ENCODE measurements at places on chromosomes 4 and X. TPM values are rescaled to one million over a fixed set of nuclear protein-coding genes. Genes with fewer than 3 reads are reported as not detected.

The WDR19 gene
- total RNA-seq: 32.9 TPM

The ASB9 gene
- 4.4 TPM for total RNA-seq

The MAGEE1 gene
- 2.6 TPM for total RNA-seq

The MAGEA8 gene
- total RNA-seq: not detected

The SPATA4 gene
- not detected for total RNA-seq

The TXLNG gene
- total RNA-seq: 12.1 TPM

The GPR119 gene
- total RNA-seq: not detected

The FGFR3 gene
- total RNA-seq: 32.1 TPM

The PKD2 gene
- total RNA-seq: 37.8 TPM

DNA sequence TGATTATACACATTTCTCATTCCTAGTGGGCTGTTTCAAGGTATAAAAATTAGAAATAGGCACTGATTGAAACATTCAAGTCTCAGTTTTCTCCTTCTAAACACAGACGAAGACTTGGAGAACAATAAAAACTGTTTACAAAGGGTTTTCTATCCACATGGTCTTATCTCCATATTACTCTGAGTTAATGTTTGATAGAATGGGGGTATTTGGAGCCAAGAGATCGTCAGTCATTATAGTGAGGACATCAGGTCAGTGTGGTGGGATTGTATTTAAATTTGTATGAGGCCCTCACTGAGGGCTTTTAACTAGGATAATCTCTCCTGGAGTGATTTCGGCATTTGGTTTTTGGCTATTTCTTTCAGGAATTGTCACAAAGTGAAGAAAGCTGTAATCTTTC lies 16.4 kb upstream of the DYNLT3 start:
- DNase-seq: no peak
- no peak overlapping the region for H3K27ac ChIP-seq
- no peaks in the 10 kb centered on the region for H3K4me1 ChIP-seq
- no peaks in the 10 kb centered on the region for H3K36me3 ChIP-seq
- no peak overlapping the region for H3K4me3 ChIP-seq

DNA sequence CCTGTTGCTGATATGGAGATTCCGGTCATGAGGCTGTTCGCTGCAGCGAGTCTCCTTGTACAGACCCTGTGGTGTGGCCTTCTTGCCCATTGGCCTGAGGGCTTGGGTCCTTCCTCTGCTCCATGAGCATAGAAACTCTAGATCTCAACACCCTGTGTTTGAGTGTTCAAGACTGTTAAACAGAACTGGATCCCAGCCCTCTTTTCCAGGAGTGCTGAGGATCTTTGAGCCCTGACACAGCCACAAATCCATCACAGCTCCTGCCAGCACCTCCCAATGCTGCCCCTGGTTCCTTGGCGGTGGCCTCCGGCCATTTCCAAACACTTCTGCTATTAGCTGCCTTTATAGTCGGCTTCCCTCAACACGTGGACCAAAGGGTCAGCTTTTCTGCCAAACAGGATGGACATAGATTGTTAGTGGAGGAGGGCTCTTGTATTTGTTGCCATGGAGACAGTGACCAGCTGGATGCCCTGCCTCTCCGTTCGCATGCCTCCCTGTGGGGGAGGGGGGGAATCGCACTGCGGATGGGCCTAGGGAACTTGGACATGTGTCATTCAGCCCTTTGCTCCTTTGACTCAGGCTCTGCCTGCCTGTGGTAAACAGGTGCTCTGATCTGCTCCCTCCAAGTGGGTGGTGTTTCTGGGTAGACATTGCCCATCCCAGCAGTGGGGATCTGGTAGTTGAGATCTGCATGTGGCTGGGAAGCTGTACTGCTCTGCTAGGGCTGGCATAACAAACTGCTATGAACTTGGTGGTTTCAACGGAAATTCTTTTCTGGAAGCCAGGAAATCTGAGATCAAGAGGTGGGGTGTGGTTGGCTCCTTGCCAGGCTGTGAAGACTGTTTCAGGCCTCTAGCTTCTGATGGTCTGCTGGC lies 6.9 kb upstream of the WDR1 start:
- H3K36me3 ChIP-seq: no peaks in the 10 kb centered on the region
- no peak for DNase-seq
- H3K27ac ChIP-seq: peak overlapping the region; percentile 37
- peaks cover 20% of the 10 kb centered on the region for H3K4me1 ChIP-seq
- no peak overlapping the region for H3K4me3 ChIP-seq

- no peaks in the 10 kb centered on the region for H3K4me1 ChIP-seq
- H3K27ac ChIP-seq: peak overlapping the region; percentile 74
- H3K36me3 ChIP-seq: no peaks in the 10 kb centered on the region
- no peaks in the 10 kb centered on the region for H3K27me3 ChIP-seq
- H3K4me3 ChIP-seq: no peak overlapping the region
- DNase-seq: no peak
Measured at GRCh38 chrX:124194901-124195300, 137.6 kb upstream of the TEX13D start.

- no peaks in the 10 kb centered on the region for H3K4me1 ChIP-seq
- DNase-seq: no peak
- H3K27me3 ChIP-seq: no peaks in the 10 kb centered on the region
Measured at GRCh38 chrX:46733226-46733625, 25.7 kb downstream of the SLC9A7 start.

DNA sequence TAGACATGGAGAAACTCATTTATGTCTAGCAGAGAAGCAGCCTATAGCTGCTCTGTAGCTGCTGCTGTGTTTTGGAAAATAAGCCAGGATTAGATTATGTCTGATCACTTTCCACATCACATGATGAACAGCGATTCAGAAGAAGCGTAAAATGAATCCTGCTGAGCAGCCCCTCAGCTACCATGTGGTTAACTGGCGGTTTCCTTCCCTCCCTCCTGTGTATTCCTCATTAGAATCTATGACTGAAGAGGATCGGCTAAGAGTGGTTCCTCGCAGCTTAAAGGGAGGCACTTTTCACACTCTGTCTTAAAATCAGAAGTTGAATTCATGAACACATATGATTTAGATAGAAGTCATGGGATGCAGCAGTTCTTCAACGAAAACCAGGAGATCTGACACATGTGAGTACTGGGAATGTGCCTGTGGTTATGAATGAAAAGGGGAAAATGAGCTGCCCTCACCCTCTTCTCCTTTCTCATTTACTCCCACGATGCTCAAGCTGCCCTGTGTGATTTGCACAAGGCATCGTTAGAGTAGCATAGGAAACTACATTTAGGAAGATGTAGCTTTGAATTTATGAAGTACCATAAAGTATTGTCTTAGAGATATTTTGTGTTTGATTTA lies at the start of gene PPEF1:
Gene PPEF1, plus strand, starts transcription at position 220 of the 624 bp plus-strand sequence. Its CDS starts 136 bp downstream, at position 356.
- no peaks in the 10 kb centered on the region for H3K4me1 ChIP-seq
- H3K4me3 ChIP-seq: no peak within 1 kb of the TSS
- no peak for DNase-seq
- H3K36me3 ChIP-seq: no peaks in the 10 kb centered on the region

GRCh38 chr4:106192131-106192530 lies 123.9 kb downstream of the TBCK start:
- peaks cover 13% of the 10 kb centered on the region for H3K36me3 ChIP-seq
- H3K27ac ChIP-seq: no peak overlapping the region
- no peaks in the 10 kb centered on the region for H3K4me1 ChIP-seq
- DNase-seq: no peak
- H3K4me3 ChIP-seq: no peak overlapping the region
- H3K27me3 ChIP-seq: no peaks in the 10 kb centered on the region

DNA sequence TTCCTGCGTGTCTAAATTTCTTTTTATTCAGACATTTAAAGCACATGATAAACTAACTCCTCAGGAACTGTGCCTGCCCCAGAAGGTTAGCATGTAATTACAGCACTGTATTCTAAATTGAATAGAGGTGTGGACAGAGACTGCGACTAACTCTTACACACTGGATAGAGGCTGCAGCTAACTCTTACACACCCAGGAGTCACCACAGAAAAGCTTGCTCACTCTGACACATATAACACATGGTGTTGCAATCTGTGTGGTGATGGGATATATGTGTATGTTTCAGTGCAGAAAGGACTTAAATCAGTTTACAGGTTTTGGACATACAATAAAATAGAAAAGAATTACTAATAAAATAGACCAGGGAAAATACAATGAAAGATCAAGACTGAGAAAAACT lies 41.5 kb downstream of the SMAD1 start:
- H3K36me3 ChIP-seq: no peaks in the 10 kb centered on the region
- H3K4me1 ChIP-seq: no peaks in the 10 kb centered on the region
- no peak overlapping the region for H3K4me3 ChIP-seq
- H3K27ac ChIP-seq: no peak overlapping the region
- H3K27me3 ChIP-seq: no peaks in the 10 kb centered on the region

- peaks cover 13% of the 10 kb centered on the region for H3K36me3 ChIP-seq
- H3K27ac ChIP-seq: no peak overlapping the region
- H3K4me3 ChIP-seq: no peak overlapping the region
Measured at GRCh38 chr4:82921795-82922194, 21.3 kb downstream of the THAP9 start.

DNA sequence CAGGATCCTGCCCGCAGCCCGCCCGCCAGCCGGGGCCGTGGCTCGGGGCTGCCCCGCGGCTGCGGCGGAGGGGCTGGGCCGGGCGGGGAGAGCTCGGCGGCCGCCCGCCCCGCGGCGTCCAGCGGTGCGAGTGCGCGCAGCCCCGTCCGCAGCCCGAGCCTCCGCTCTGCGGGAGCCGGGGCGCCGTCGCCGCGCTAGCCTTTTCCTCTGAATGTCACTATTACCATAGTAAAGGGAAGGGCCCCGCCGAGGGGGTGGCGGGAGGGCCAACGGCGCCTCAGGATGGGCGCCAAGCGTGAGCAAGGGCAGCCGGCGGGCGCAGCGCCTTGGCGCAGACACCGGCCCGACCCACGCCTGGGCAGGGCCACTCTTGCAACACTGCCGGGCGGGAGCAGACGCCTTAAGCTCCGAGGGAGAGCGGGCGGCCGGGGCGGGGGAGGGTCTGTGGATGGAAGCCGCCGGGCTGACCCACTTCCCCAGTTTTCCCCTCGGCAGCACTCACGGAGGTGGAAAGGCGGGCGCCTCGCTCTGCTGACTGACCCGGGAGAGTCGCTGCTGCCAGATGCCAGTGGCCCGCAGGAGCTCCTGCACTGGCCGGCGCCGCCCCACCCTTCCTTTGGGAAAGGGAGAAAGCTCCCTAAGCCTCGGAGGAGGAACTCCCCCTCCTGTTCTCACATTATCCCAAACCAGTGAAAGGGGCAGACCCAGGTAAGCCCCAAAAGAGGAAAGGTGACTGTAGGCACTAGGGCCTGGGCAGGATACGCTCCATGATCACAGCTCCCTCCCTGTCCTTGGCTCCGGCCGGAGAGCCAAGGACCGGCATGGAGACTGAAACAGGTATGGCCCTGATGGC lies 329.4 kb downstream of the HNRNPD start:
- H3K4me3 ChIP-seq: peak overlapping the region; percentile 48
- H3K27ac ChIP-seq: no peak overlapping the region
- DNase-seq: peak; percentile 90
- H3K27me3 ChIP-seq: peaks cover 24% of the 10 kb centered on the region

DNA sequence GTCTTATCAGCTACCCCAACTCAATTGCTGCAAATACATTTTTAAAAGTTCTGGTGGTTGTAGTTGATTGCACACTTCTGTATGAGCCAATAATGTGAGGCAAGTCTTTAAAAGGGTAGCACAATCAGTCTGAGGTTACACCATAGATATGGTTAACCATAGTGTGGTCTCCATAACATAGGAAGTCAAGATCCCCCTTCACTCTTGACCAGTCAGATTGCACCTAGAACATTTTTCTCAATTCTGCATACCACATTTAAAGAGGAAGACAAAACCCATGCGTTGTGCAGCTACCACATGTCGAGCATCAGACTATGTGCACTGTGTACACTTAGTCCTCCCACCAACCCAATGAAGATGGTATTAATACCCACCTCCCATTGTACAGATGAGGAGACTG lies 26.5 kb upstream of the CYBB start:
- no peak overlapping the region for H3K4me3 ChIP-seq
- no peaks in the 10 kb centered on the region for H3K4me1 ChIP-seq
- no peaks in the 10 kb centered on the region for H3K36me3 ChIP-seq
- no peak overlapping the region for H3K27ac ChIP-seq
- H3K27me3 ChIP-seq: no peaks in the 10 kb centered on the region
- no peak for DNase-seq

- H3K27ac ChIP-seq: no peak overlapping the region
- H3K36me3 ChIP-seq: no peaks in the 10 kb centered on the region
- H3K4me1 ChIP-seq: no peaks in the 10 kb centered on the region
Measured at GRCh38 chrX:133495464-133496391, 80.4 kb upstream of the GPC4 start.

DNA sequence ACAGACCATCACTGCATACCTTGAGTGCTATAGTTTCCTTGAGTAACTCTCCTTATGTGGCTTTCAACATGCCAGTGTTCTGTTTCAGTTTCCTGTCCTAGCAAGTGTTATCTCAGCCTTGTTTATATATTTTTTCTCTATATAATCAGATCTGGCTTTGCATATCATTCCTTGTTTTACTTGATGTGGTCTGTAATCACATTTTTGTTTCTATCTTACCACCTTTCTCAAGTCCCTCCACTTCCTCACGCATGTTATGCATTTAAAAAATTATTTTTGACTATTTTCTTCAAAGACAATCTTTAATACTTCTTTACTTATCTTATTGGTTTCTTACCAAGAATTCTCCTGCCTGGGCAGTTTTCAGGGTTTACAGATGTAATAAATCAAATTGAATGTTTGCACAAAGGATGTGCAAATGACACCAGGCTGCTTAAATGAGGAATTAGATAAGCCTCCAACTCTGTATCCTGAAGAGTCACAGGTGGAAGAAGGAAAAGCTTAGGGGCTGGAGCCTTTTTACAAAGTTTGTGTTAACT lies 351.2 kb downstream of the BMPR1B start:
- no peaks in the 10 kb centered on the region for H3K27me3 ChIP-seq
- H3K4me3 ChIP-seq: no peak overlapping the region
- no peaks in the 10 kb centered on the region for H3K4me1 ChIP-seq
- no peak for DNase-seq
- no peak overlapping the region for H3K27ac ChIP-seq

DNA sequence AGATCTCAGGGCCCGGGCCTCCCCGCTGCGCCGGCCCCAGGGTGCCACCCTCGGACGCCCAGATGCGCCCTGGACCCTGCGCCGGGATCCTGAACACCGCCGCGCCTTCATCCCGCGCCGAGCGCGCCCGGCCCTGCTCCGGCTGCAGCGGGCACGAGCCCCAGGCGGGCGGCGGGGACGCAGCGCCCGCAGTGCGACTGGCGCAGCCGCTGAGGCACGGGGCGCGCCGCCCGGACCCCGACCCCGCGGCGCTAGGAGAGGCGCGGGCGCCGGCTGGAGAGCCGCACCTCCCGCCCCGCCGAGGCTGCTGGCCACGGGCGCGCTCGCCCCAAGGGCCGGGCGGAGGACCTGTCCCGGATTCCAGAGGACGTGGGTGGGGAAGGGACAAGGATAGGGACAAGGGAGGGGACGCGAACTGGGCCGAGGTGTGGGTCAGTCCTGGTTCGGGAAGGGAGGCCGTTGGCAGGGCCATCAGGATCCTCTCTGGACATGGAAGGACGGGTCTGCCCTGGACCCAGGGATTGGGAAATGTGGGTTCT lies 1.1 kb downstream of the ZFYVE28 start:
- DNase-seq: peak; percentile 68
- no peaks in the 10 kb centered on the region for H3K36me3 ChIP-seq
- peaks cover 14% of the 10 kb centered on the region for H3K27me3 ChIP-seq
- H3K27ac ChIP-seq: peak overlapping the region; percentile 60
- peak overlapping the region; percentile 61 for H3K4me3 ChIP-seq
